Inflammatory macrophage treated with lipopolysaccharide for 4 hours (primary cell): ENCODE measurements at places on chromosomes 12 and 14.

DNA sequence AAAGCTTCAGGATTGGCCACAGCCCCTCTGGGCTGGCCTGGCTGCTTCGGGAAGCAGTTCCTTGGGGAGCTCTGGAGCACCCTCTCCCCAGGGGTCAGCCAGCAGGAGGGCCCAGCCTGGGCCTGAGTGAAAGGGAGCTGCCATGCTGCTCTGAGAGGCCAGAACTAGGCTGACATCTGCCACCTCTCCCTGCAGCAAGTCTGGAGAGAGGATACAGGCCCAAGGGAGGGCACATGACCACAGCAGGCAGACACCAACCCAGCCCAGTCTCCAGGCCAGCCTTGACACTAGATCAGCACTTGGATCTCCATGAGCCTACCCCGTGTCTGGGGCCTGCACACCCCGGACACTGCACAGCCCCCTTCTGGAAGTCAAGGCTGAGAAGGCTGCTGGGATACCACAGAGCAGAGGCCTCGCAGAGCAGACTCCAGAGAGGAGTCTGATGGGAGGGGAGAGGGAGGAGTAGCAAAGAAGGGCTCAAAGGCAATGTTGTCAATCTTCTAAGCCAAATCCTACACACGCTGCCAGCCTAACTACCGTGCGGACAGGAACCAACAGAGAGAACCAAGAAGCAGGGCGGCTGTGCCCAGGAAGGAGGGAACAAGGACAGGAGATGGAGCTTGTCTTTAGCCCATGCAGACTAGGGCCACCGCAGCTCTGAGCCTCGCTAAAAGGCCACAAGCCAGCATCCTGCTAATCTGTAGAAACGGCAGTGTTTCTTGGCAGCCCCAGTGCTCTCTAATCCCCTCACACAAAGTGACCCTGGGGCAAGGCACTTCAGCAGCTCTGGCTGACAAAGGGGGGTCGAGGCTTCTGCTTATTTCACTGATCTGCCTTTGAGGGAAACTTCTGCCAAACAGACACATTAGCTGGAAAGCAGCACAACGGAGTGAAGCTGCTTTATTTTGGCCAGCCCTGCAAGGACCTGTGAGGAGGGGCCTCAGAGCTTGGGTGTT lies 12.9 kb downstream of the COL2A1 start:
- no peak for DNase-seq

- DNase-seq = no peak
These were observed 44.7 kb upstream of the CEP83 start for GRCh38 chr12:94504386-94504785.

GRCh38 chr14:61640158-61641136 lies 54.9 kb upstream of the HIF1A start:
- DNase-seq = no peak

DNA sequence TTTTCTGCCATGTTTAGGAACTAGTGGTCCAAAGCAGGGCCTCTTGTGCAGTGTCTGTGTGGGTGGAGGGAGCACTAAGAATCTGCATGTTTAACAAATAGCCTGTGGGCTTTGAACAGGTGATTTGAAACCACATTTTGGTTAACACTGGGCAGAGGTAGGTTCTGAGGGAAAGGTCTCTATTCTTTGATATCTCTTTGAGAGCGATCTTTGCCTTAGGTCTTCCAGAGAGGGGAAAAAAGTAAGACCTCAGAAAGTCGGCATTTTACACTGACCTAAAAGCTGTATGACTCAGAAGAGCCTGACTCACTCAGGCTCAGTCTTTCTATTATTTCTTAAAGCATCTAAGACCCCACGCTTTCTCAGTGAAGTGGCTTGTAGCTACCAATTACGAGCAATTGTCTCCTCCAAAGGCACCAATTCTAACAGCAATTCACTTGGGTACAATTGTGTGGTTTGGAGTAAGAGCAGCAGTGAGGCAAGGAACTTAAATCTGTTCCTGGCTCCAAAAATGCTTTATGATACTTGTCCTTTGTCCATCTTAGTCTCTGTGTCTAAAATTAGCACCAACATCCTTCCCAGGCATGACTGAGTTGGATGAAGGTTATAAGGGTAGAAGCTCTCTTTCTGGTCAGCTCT lies 8.8 kb downstream of the EIF2B2 start:
- no peak for DNase-seq

- DNase-seq = peak; percentile 86
These were observed 17.9 kb downstream of the HRK start for GRCh38 chr12:116863275-116863767.

DNA sequence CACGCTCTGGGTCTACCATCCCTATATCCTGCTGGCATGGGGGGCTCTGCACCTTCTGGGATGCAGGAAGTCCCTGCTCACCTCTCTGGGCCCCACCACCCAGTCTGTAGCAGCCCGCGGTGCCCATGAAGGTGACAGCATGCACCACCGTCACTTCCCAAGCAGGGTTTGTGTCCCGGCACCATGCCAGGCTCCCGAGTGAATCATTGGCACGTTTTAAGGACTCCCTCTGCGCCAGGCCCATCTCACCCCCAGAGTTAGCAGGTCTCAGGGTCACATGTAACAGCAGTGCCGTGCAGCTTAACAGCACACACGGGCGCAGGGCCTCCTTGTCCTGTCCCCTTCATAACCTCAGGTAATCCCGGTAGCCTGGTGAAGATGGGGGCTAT lies 19.9 kb downstream of the SETD1B start:
- no peak for DNase-seq

DNA sequence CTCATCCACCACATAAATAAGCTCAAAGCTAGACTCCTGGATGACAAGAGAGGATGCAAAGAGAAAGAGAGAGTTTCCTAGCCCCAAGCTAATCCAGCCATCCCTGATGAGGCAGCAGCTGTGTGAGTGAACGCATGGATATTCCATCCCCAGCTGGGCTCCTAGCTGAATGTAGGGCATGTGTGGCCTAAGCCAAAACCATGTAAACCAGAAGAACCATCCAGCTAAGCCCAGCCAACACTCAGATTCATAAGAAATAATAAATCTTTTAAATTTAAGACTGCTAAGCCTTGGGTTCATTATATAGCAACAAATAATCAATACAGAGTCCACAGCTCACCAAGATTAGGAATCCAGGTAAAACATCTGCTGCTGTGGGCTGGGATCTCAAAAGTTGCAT lies 94.3 kb downstream of the TNFAIP2 start:
- no peak for DNase-seq

DNA sequence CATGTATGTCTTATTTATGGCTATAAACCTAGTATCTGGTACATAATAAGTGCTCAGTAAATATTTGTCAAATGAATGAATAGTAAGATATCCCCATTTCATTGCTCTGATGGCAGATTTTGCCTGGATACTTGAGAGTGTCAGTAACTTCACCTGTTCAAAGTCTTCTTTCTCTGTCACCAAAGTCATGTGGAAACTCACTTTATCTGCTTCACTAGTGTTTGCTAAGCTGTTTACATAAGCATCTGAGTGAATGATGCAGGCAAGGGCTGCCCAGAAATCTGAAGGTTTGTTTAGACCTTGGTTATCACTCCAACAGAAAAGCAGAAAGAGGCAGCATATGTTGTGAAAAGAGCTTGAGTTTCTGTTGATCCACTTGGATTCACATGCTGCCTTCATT lies 4.3 kb downstream of the OR4E1 start:
- DNase-seq = no peak

- DNase-seq = no peak
These were observed 254.0 kb upstream of the SRRM4 start for GRCh38 chr12:118727196-118727978.

DNA sequence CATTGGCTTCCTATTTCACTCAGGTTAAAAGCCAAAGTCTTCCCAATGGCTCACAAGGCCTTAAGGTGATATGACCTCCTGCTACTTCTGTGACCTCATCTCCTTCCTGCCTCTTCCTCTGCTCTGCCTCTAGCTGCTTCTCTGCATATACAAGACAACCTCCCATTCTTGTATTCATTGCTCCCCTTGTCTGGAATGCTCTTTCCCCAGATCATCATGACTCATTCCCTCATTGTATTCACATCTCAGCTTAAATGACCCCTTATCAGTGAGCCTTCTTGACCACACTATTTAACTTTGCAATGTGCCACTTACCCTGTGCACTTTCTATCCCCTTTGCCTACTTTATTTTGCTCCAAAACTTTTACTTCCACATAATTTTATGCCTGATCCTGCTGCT lies 90.2 kb downstream of the PPP1R12A start:
- DNase-seq = no peak

- DNase-seq = no peak
These were observed 18.7 kb upstream of the KICS2 start for GRCh38 chr12:64240781-64241180.

DNA sequence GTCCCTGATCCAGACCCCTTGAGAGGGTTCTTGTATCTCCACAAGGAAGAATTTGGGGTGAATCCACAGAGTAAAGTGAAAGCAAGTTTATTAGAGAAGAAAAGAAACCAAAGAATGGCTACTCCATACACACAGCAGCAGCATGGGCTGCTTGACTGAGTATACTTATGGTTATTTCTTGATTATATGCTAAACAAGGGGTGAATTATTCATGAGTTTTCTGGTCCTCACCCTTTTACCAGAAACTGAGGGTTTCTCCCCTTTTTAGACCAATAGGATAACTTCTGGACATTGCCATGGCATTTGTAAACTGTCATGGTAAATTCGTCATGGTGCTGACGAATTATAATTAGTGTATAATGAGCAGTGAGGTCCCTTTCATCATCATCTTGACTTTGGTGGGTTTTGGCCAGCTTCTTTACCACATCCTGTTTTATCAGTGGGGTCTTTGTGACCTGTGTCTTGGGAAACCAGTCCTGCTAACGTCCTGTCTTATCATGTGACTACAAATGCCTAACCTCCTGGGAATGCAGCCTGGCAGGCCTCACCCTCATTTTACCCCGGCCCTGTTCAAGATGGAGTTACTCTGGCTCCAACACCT lies 121.9 kb downstream of the SPTSSA start:
- no peak for DNase-seq

DNA sequence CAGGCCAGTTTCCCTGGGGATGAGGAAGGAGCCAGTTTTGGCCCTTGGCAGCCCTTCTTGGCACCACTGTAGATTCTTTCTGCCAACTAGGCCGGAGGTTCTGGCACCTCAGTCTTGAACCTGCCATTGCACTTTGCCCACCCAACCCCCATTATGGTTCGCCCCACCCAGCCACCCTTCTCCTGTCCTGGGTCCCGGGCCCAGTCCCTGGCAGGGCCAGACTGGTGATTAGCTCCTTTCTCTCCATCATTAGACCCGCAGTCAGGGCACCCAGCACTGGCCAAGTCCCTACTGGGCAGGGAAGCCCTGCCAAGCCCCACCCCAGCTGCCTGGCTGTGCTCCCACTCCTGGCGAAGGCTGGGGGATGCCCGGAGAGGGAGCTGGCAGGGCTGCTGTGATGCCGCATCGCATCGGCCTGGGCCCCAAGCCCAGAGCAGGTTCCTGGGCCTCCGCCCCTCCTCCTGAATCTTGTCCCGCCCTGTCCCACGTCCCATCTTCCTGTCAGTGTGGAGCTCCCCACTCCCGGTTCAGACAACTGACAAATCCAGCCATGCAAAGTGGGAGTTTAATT lies 9.8 kb downstream of the FAM222A start:
- no peak for DNase-seq

GRCh38 chr12:105084251-105085250 lies at the start of gene ALDH1L2:
Gene ALDH1L2, minus strand, starts transcription at chr12:105084458. Its CDS starts 22 bp downstream, at chr12:105084436.
- peak; percentile 88 for DNase-seq

GRCh38 chr14:74275241-74275841 lies 27.4 kb downstream of the ABCD4 start:
- DNase-seq = no peak

DNA sequence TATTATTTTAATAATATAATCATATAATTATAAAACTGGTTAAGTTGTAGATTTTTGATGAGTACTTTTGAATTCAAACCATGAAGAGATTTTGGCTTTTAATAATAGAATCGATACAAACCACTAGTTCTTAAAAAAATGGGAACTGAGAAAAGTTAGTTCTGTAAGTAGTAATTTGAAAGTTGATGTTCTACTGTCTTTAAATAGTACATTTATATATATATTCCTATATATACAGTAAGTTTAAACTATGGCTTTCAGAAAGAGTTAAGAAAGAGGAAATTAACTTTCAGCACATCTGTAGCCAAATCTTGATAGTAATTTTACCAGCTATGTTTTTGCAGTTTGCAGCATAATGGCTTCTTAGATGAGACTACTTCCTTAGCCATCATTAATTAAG lies 7.8 kb downstream of the LRRK2 start:
- DNase-seq = no peak

DNA sequence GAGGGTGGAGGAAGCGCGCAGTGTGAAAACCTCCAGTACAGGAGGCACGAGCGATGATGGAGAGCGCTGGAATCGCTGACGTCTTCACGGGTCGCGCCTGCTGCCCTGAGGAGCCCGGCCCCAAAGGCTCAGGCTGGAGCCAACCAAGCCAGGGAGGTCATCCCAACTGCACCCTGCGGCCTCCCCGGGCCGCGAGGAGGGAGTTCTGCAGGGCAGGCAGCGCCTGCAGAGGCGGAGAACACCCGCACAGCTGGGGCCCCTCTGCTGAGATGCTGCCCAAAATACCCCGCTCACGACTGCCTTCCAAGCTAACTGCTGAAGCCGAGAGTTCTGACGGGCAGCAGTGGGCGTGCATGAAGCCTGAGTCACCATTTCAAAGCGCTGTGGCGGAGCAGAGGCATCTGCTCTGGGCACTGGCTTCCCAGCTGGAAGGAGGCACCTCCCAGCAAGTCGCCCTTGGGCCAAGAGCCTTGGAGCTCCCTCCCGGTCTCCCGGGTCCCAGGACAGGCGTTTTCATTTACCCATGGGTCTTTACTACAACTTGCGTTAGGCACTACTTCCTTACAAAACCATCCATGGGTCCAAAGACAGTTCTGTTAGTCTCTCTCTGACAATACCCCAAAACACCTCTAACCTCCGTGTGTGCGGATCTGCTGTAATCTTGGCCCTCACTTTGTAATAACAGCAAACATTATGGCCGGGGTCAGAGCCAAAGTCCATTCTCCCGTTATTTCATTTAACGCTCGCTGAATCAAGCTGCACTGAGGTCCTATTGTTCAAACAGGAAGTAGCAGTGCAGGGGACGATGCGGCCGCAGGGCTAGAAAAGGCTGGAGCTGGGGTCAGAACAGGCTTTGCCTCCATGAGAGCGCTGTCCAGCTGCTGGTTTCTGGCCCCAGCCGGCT lies 60.1 kb upstream of the RIMBP2 start:
- DNase-seq = peak; percentile 64

DNA sequence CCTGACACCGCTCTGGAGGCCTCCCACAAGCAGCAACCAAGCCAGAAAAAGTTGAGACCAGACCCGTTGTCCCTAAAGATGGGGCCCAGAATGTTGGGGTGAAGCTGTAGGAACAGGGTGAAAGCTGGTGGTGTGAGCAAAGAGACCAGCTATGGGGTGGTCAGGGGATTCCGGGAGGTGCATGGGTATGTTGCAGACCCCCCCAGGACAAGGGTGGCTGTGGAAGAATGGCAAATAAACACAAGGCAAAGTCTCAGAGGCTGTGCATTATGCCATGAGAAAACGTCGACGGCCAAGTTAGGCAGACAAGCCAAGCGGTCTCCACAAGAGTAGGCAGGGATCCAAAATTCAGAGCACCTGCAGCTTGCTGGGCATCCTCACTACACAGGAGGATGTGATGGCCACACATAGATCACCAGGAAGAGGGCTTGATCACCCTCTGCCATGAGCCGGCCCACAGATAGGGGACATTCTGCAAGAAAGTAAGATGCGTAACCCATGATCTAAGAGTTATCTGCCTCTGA lies 58.8 kb upstream of the KCNA1 start:
- no peak for DNase-seq

- no peak for DNase-seq
These were observed 21.7 kb upstream of the VPS37B start for GRCh38 chr12:122917507-122918121.

GRCh38 chr14:43243168-43243567 lies 1263.9 kb downstream of the FSCB start:
- DNase-seq = no peak
